DND-41 (cell line): ENCODE measurements at places on chromosomes 2 and 18.

- no peaks in the 10 kb centered on the region for H3K27me3 ChIP-seq
- H3K36me3 ChIP-seq = no peaks in the 10 kb centered on the region
- peaks cover 89% of the 10 kb centered on the region for H3K4me1 ChIP-seq
Observed at GRCh38 chr2:234292205-234292961, 204.5 kb downstream of the ARL4C start.

DNA sequence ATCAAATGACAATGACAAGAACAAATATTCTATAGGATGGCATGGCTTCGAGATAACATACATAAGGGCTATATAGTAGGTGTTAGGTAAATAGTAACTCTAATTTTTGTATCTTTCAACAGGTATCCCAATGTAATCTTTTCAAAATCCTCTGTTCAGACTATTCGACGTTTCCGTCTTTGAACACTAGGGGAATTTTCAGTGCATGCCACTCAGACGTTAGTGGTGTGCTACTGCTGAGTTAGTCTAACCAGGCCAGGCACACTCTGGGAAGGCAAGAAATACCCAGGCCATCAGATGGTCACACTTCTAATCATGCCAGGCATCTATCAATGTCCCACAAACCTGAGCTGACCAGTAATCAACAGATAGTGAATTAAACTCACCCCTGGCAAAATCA, 14.6 kb upstream of the CREG2 start:
- no peaks in the 10 kb centered on the region for H3K27me3 ChIP-seq
- H3K27ac ChIP-seq = no peak overlapping the region
- H3K36me3 ChIP-seq = peaks cover 23% of the 10 kb centered on the region
- H3K4me1 ChIP-seq = no peaks in the 10 kb centered on the region
- DNase-seq = no peak
- H3K4me3 ChIP-seq = no peak overlapping the region

- no peaks in the 10 kb centered on the region for H3K36me3 ChIP-seq
- no peak overlapping the region for H3K4me3 ChIP-seq
- H3K27ac ChIP-seq = no peak overlapping the region
- no peak for DNase-seq
- no peaks in the 10 kb centered on the region for H3K4me1 ChIP-seq
- no peaks in the 10 kb centered on the region for H3K27me3 ChIP-seq
Observed at GRCh38 chr18:70415823-70416488, 127.1 kb downstream of the SOCS6 start.

GRCh38 chr2:54228945-54229344, 27.1 kb downstream of the TSPYL6 start:
- DNase-seq = no peak
- no peak overlapping the region for H3K4me3 ChIP-seq
- H3K27ac ChIP-seq = no peak overlapping the region
- H3K36me3 ChIP-seq = no peaks in the 10 kb centered on the region
- no peaks in the 10 kb centered on the region for H3K27me3 ChIP-seq
- H3K4me1 ChIP-seq = no peaks in the 10 kb centered on the region

GRCh38 chr18:60157810-60158209, 214.8 kb downstream of the MC4R start:
- H3K4me1 ChIP-seq = peaks cover 15% of the 10 kb centered on the region
- no peak overlapping the region for H3K27ac ChIP-seq
- H3K4me3 ChIP-seq = no peak overlapping the region
- H3K27me3 ChIP-seq = no peaks in the 10 kb centered on the region

- H3K4me3 ChIP-seq = no peak overlapping the region
- H3K4me1 ChIP-seq = no peaks in the 10 kb centered on the region
- H3K27me3 ChIP-seq = no peaks in the 10 kb centered on the region
- H3K36me3 ChIP-seq = no peaks in the 10 kb centered on the region
- peak; percentile 49 for DNase-seq
- no peak overlapping the region for H3K27ac ChIP-seq
Observed at GRCh38 chr18:47184419-47185050, 8.4 kb upstream of the IER3IP1 start.

GRCh38 chr2:112152476-112153178, 14.4 kb downstream of the FBLN7 start:
- no peaks in the 10 kb centered on the region for H3K36me3 ChIP-seq
- no peak overlapping the region for H3K4me3 ChIP-seq
- H3K27me3 ChIP-seq = no peaks in the 10 kb centered on the region
- no peak overlapping the region for H3K27ac ChIP-seq
- no peaks in the 10 kb centered on the region for H3K4me1 ChIP-seq
